ENCODE measurements at places on chromosomes 5 and 9.
A peak's percentile ranks its signal among the peaks of the same experiment; 100 is the strongest.

DNA sequence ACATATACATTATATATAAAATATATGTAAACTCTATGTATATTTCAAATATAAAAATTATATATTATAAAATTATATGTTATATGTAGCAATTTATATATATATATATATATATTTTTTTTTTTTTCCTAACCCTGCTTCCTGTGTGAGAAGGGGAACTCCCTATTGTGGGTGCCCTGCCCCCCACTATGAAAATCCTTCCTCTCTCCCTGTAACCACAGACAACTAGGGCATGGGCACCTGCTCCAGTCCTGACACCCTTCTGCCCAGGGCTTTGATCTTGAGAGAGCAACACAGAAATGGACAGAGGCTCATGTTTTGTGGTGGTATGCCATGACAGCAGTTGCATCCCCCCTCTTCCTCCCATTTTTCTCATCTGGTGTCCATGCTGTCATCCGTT lies 148.7 kb upstream of the IL12B start:
- no peak for DNase-seq

DNA sequence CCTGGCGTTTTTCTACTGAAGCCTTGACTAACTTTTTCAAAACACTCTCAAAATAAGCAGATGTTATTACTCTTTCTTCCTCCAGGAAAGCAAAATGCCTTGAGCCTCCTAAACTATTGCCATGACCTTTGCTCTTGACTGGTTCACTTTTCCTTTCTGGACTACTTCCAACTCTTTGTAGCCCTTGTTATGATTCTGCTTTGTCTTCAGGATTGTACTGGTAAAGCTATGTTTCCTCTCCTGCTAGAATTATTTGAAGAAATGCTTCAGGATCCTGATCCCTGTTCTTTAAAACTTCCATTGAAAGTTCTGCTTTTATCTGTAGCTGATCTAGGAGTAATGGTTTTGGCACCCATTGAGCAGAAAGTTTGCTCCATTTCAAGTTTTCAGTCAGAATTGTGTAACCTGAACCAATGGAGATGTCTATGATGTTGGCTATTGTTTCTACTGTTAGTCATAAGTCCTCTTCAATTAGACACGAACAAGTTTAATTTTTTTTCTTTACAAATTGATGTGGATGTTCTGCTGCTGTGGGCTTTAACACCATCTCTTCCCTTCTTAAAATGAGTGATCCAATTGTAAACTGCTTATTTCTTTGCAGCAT lies 1356.4 kb downstream of the EFNA5 start:
- no peak for DNase-seq

GRCh38 chr9:4048441-4048840 lies 251.4 kb downstream of the GLIS3 start:
- no peak for DNase-seq

- no peak for DNase-seq
Measured at GRCh38 chr9:105226055-105226454, 18.4 kb upstream of the SLC44A1 start.

DNA sequence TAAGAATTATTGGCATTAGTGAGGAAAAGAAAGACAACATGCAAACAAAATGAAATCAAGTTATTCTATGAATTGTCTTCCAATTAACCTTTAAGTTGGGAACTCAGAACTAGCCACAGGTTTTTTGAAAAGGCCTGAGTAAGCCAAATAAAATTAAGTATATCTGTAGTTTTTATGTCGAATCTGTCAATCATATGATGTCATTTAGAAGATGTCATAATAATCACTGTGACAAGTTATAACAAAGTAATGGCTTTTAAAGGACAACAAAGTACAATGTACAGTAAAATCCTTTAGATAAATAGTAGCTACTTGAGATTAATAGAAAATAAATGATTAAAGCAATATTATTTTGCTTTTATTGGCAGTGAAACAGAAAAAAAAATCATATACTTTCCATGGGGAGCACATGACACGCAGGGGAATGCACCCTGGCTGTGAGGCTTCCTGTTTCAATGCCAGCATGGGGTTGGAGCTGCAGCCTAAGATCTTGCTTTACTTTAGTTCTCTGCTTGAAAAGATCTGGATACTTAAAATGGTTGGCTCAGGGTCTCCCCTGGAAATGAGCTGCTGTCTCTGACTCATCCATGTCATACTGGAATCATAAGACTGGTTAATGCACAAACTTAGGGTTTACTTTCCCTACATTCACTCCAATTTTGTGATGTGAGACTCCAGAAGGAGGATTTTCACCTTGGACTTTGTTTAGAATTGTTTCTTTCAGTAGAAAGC lies 284.3 kb downstream of the TAF11L14 start:
- no peak for DNase-seq

GRCh38 chr9:92660266-92660665 lies 9.7 kb downstream of the IPPK start:
- DNase-seq, result no peak

DNA sequence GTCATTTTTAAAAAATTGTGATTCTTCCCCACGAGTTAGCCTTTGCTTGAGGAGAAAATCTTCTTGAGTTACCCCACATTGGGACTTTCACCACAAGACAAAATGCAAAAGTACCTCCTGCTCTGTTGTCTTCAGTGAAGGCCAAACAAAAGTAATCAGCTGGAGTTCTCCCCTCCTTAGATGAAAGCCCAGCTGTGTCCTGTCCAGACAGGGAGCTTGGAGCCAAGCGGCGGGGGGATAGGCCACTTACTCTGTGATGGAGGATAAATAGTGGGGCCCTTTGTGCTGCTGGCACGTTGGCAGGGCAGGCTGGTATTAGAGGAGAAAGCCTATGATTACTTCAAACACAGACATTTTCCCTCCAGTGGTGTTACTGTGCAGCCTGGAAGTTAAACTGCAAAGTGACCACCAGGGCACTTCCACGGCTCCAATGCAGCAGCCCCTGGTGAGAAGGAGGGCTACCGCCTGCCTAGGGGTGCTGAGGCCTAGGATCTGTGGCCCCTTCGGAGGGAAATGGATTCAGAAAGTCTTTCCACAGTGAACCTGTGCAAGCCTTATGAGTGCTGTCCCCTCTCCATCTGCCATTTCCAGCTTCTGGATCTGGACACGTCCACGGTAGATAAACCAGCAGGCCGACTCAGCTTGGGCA lies 155.0 kb downstream of the TMEM167A start:
- no peak for DNase-seq

GRCh38 chr9:91663858-91664257 lies 240.2 kb upstream of the NFIL3 start:
- no peak for DNase-seq

- no peak for DNase-seq
Measured at GRCh38 chr9:69986970-69987369, 56.7 kb upstream of the MAMDC2 start.

GRCh38 chr9:13002740-13003139 lies 227.9 kb downstream of the LURAP1L start:
- DNase-seq, result no peak

- DNase-seq, result no peak
Measured at GRCh38 chr9:98043915-98044314, 12.6 kb upstream of the NANS start.

DNA sequence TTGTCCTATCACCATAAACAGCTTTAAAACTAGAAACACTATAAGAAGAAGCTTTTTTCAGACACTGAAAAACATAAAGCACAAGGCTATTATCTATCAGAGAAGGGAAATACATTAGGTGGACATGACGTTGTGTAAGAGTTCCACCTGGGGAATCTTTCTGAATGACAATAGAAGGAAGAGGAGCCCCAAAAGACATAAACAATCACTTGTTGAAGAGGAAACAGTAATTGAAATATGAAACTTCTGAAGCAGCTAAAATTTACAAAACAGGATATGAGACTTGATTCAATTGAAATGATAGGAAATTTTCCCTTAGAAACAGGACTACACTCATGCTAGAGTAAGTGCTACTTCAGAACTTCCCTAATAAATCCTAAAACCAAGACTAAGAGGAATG lies 933.6 kb downstream of the EFNA5 start:
- no peak for DNase-seq

GRCh38 chr9:16230731-16231130 lies 639.7 kb downstream of the BNC2 start:
- DNase-seq, result no peak

DNA sequence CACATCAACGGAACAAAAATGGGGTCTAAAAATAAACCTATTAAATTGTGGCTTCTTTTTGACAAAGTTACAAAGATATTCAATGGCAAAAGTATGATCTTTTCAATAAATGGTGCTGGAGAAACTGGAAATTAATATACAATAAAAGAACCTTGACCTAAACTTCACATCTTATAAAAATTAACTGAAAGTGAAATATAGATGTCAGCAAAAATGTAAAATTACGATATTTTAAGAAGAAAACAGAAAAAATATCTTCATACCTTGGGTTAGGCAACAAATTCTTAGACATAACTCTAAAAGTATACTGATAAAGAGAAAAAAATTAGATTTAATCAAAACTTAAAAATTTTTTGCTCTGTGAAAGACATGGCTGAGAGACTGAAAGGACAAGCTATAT lies 1909.5 kb upstream of the CDH9 start:
- DNase-seq, result no peak

GRCh38 chr5:163941079-163941478 lies 435.7 kb downstream of the MAT2B start:
- DNase-seq, result no peak

DNA sequence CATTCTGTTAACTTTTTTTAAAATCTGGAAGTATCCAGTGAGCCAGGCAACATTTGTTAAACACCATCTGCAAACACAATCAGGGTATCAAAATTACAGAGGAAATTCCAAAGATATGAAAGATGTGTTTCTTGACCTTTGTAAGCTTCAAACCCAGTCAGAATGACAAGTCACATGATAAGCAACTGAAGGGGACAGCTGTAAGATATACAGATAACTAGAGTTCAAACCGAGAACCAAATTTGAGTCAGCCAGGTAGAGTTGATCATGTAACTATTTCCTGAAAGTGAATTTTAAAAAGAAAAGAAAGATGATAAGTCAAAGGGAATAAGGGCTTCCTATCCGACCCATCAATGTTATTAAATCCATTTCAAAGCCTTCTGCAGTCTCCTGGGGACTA lies 196.2 kb downstream of the DEPDC1B start:
- no peak for DNase-seq

DNA sequence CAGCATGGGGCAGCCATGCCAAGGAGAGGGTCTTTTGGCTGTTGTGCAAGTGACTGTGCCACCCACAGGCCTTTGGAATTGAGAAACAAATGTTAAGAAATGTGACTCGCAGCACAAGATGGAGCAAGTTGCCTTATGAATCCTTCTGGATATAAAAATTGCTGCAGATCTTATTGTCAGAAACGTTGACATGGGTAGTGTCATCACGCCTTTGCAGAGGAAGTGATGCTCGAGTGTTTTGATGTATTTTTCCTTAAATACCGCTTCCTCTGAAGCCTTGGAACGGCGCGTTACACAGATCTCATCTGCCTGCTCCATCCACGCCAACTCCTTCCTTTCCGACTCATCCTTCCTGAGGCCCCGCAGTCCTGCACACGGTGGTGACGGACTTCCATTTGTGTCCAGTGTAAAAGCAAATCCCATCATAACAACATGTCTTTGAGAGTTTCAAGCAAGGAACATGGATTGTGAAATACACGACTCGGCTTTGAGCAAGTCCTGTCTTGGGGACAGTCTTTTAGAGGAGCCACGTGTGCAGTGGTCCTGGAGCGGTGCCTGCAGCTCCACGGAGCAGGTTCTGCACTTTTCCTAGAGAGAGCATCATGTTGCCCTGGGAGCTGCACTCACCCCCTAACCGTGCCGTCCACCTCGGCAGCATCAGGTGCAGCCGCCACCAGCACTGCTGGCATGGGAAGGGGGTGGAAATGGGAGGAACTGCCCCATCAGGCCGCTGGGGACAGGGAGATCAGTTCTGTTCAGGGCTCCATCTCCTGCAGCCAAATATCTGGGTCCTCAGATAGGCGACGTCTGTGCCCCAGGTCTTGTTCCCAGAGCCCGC lies 15.1 kb downstream of the ROPN1L start:
- no peak for DNase-seq

- no peak for DNase-seq
Measured at GRCh38 chr9:109707355-109707754, 72.6 kb upstream of the PALM2AKAP2 start.

- DNase-seq, result no peak
Measured at GRCh38 chr5:16732356-16732755, 115.6 kb upstream of the RETREG1 start.

GRCh38 chr5:136516637-136517036 lies 151.3 kb upstream of the TRPC7 start:
- no peak for DNase-seq

DNA sequence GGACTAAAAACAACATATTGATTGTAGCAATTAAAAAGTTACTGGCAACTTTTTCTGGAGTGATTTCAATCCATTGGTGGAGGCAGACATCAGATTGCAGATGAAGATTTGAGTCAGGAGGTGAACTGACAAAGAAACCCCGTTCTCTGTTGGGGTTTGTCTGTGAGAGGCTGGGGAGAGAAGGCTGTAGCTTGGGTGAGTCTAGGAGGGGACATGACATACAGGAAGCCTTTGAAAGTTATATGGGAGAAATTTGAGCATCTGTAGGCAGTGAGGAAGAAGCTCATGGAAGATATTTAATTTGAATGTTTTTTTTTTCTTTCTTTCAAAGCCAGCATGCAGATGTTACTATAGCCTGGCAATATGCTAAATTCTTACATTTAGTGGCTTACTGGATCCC lies 26.0 kb downstream of the KDM4C start:
- no peak for DNase-seq

- DNase-seq, result no peak
Measured at GRCh38 chr5:110414360-110414759, 312.1 kb downstream of the TMEM232 start.

- no peak for DNase-seq
Measured at GRCh38 chr5:119382169-119382568, 26.4 kb downstream of the TNFAIP8 start.

DNA sequence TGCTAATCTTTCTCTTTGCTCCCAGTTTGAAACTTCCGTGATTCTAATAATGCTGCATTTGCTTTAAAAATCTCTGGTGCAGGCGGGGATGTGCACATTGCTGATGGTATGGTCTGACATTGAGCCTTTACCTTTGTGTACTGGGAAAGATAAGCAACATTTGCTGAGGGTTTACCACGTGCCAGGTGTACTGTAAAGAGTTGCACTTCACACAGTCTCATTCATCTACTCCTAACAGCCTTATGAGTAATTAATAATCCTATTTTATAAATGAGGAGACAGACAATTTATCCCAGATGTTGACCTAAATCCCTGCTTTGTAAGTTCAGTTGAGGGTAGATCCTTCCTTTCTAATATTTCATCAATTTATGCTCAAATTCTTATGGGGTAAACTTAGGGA lies 726 bp upstream of the ADGRV1 start:
- no peak for DNase-seq

- DNase-seq, result no peak
Measured at GRCh38 chr9:22005021-22005701, 3.9 kb downstream of the CDKN2B start.

GRCh38 chr5:58887721-58888409 lies 305.0 kb downstream of the RAB3C start:
- DNase-seq, result peak; percentile 67

GRCh38 chr5:31794009-31794408 lies 155.1 kb downstream of the PDZD2 start:
- DNase-seq, result no peak

- DNase-seq, result no peak
Measured at GRCh38 chr5:27234916-27235315, 196.5 kb upstream of the CDH9 start.
